ENCODE measurements at places on chromosomes 12 and 14. TPM values are rescaled to one million over a fixed set of nuclear protein-coding genes. Genes with fewer than 3 reads are reported as not detected.
A peak's percentile ranks its signal among the peaks of the same experiment; 100 is the strongest.

- H3K27me3 ChIP-seq: no peaks in the 10 kb centered on the region
- H3K4me3 ChIP-seq: no peak overlapping the region
- no peaks in the 10 kb centered on the region for H3K36me3 ChIP-seq
These were observed 157.3 kb downstream of the BCAT1 start for GRCh38 chr12:24791622-24792021.

RNU4-1 gene
- not detected for total RNA-seq

DNA sequence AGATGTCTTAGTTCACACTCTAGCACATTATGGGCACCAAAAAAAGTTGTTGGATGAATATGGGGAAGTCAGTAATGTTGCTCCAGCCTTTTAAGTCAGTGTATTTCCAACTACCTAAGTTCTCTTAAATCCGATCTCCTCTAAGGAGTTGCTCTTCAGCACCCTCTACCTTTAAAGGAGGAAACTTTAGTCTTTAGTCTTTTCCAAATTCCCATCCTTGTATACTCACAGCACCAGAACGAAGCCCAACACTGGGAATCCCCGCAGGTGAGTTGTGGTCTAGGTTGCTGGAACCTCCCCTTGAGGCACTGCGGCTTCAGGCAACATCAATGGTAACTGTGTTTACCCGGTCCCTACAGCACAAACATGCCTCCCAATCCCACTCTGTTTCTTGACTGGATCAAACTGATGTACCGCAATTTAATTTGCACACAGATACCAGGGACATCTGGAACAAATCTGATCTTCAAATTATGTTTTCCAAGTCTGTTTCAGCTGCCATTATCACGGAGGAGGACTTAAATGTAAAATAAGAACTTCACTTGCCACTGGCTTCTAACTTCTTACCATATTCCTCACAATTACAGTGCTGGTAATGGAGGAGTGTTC lies 179.0 kb downstream of the FOXN3 start:
- H3K27ac ChIP-seq: no peak overlapping the region
- no peak overlapping the region for H3K4me3 ChIP-seq
- no peaks in the 10 kb centered on the region for H3K36me3 ChIP-seq

ADGRD1 gene
- total RNA-seq: 58.8 TPM

DNA sequence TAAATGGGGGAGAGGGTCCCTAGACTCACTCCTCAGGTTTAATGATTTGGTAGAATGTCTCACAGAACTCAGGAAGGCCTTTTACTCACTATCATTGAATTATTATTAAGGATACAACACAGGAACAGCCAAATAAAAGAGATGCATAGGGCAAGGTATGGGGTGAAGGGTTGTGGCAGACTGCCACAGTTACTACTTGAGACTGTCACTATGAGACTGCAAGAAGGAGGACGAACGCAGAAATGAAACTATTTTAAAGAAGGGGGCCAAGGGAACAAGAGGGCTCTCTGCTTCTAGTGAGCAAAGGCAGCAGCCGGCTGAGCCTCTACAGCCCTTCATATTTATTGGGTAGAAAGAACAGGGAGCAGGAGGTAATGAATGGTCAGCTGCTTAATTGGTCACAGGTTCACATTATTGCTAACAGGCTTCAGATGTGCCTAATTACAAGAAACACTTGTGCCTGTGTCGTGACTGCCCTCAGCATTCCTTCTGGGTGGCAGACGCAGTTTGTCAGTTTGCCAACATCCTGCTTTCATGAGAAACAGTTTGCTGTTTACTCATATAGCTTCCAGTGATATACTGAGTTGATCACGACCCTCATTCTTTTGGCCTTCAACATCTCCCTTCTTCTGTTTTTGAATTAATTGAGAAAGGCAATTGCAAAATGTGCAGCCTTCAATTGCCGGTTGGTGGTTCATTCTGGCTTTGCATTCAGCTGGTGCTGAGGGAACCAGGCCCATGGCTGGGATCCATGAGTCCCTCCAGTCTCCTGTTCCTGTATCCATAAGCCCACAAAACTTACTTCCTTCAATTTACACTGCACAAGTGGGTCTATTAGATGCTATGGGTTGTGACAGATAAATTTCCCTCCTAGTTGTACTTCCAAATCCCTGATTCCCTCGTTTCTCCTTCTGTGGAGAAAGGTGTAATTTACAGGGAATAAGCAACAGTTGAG lies 82.8 kb upstream of the PLEKHG7 start:
- H3K27me3 ChIP-seq: no peaks in the 10 kb centered on the region
- no peak overlapping the region for H3K4me3 ChIP-seq
- DNase-seq: no peak
- H3K4me1 ChIP-seq: no peaks in the 10 kb centered on the region

- no peak for DNase-seq
- no peak overlapping the region for H3K27ac ChIP-seq
- H3K4me3 ChIP-seq: no peak overlapping the region
- no peaks in the 10 kb centered on the region for H3K36me3 ChIP-seq
- H3K4me1 ChIP-seq: peaks cover 4% of the 10 kb centered on the region
These were observed 13.6 kb upstream of the NUAK1 start for GRCh38 chr12:106152334-106152733.

MGP gene
- total RNA-seq: not detected

DNA sequence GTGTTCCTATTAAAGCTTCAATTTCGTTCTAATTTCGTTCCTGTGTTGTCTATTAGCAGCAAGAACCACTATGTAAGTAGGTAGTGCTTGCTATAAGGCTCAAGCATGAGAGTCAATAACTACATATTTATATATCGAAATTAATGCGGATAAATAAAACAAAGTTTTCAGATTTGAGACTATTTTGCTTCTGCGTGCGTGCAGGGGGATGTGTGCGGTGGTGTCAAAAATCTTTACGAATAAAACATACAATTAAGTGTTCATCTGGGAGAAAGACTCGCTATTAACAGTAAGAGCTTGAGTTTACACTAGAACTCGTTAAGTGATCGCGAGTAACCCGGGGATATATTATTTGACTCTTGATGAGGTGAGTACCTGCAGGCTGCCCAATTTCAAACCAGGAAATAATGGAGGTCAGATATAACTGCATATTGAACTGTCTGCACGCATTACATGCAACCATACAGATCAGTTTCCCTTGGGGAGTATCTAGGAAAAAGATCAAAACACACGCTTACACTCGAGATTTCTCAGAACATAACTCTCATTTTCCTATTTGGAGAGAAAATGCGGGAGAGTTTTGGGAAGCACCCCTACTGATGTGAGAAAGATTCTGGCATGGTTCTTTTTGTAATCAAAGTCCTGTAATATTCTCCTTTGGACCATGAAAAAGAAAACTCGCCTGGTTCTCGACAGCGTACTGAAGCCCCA lies 813 bp downstream of the TWF1 start:
- peak; percentile 3 for DNase-seq
- H3K27ac ChIP-seq: peak overlapping the region; percentile 97
- H3K4me3 ChIP-seq: peak overlapping the region; percentile 90
- H3K4me1 ChIP-seq: peaks cover 9% of the 10 kb centered on the region

- no peaks in the 10 kb centered on the region for H3K36me3 ChIP-seq
- H3K27me3 ChIP-seq: no peaks in the 10 kb centered on the region
- H3K4me1 ChIP-seq: no peaks in the 10 kb centered on the region
- H3K27ac ChIP-seq: no peak overlapping the region
These were observed 48.3 kb upstream of the FAM181A start for GRCh38 chr14:93878871-93879270.

C12orf54 gene
- not detected for total RNA-seq

- H3K27me3 ChIP-seq: no peaks in the 10 kb centered on the region
- H3K36me3 ChIP-seq: peaks cover 33% of the 10 kb centered on the region
- no peak overlapping the region for H3K4me3 ChIP-seq
- peaks cover 5% of the 10 kb centered on the region for H3K4me1 ChIP-seq
- DNase-seq: no peak
- H3K27ac ChIP-seq: no peak overlapping the region
These were observed 264.7 kb downstream of the MED13L start for GRCh38 chr12:116012757-116013156.

DNA sequence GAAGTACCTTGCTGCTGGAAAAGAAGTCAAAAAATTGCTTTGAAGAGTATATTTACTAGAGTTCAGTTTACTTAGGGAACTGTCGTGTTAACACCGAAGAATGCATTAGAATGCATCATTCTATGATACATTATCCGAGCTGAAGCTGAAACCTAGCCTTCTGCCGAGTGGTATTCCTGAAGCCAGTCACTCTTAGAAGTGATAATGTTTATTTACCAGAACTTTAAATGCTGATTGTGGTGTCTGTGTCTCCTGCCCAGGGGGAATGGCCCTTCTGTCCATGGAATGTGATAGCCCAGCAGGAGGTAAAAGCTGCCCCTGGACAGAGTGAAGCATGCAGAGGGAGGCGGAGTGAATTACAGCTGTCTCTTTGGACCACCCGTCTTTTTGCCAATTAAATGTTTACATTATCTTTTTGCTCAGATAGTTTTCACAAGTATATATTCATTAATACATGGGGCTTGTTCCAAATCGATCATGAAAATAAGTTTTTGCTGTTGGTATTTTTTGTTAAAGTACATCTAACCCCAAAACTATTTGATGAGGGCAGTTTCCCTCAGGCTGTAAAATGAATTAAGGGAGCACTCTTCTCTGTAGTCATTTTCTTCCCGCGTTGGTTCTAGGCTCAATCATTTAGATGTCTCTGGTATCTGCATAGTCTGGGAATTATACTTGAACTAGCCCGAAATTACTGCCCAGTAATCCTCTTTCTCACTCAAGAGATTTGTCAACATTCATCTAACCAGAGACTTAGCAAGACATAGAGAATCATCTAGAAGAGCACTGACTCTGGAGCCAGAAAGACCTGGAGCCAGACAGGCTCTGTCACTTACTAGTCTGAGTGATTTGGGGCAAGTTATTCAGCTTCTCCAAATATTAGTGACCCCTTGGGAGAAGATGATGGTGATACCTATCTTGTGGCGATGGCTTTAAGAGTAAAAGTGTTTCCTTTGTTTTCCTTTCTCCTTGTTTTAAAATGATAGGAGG lies 147.6 kb downstream of the CRADD start:
- no peak overlapping the region for H3K27ac ChIP-seq
- no peaks in the 10 kb centered on the region for H3K36me3 ChIP-seq
- DNase-seq: no peak
- H3K27me3 ChIP-seq: no peaks in the 10 kb centered on the region

All from cardiac muscle cell (in vitro differentiated cells and primary cell).